Eye (tissue), 1 donor: ENCODE measurements at places on chromosomes 12 and 14.

- peak; percentile 31 for DNase-seq
Observed at GRCh38 chr12:108722992-108723766, 8.1 kb downstream of the CORO1C start.

DNA sequence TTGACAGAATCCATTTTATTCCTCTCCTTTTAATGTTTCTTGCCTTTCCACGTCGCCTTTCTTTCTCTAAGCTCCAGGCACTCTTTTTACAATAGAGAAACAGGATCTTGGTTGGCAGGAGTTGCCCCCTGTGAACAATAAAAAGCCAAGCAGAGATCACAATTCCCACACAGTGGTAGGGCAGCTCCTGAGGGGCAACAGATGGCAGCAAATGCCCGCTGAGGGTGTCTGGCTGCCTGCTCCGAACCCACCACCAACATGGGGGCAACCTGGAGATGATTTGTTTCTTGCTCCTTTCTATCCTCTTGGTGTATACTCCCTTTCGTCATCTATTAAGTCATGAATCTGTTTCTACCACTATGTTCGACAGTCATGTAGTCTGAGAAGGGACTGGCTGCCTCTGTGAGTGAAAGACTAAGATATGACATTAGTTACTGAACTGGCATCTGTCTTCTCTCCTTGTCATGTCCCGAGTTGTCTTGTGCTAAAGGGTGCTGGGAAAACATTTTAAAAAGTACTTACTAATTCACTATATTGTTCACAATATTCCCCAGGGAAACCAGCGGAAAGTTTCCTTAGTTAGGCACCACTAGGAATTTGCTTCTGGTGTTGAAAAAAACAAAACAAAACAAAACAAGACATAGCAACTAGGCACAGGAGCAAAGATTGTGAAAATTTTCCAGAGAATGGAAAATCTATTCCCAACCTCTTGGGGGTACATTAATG lies 170.1 kb downstream of the STXBP6 start:
- no peak for DNase-seq

DNA sequence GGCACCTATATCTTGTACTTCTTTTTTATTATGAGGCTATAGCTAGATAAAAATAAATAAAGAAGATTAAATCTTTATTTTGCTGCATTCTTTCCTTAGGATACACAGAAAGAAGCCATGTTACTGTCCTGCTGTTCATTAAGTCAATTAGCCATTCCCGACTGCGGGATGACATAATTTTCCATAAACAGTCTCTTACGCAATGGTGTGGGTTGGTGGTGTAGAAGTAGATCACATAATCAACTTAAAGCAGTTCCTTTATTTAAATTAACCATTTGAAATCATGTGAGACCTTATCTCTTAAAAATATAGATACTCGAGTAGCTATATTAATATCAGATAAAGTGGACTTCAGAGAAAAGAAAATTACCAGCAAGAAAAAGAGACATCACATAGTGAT lies 40.2 kb downstream of the TAOK3 start:
- no peak for DNase-seq

GRCh38 chr12:71772735-71773134 lies 18.1 kb downstream of the RAB21 start:
- no peak for DNase-seq

DNA sequence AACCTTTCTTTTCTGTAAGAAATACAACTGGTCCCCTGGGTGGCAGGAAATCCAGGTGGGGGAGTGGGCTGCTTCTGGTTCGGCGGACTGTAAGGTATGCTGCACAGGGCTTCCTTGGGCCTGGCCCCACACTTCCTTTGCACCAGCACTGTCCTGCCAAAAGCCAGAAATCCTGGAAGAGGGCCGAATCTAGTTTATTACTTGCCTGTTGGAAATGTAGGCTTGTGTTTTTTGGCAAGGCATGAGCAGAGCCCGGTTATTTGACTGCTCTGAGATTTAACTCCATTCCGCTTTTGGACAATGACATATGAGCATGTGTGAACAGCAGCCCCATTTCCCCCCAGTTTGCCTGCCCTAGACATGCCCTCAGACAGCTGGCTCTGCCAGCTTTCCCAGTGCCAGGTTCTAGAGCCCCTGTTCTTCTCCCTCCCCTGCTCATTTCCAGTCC lies 86.6 kb downstream of the BORCS5 start:
- DNase-seq = no peak

DNA sequence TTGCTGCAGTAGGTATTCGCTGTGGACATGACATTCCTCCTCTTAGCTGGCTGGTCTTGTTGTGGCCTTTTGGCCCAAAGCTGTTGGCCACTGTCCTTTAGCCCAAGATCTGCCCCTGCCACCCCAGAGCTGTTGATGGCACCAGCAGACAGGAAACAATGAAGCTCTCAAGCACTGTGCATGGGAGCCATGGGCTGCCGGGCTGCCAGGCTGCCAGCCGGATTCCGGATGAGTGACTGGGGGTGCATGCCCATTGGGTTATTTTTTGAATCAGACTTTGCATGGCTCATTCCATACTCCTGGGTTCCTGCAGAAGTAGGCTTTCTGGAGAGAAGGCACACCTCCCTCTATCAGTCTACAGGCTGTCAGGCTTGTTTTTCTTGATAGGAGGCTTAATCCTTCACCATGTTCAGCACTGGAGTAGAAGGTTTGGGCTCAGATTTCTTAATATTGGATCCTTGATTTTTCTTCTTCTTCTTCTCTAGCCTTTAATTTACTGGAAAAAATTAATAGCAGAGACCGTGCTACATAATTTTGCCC lies 32.4 kb downstream of the MAX start:
- DNase-seq = no peak

- DNase-seq = no peak
Observed at GRCh38 chr12:70121562-70121961, 121.7 kb upstream of the CNOT2 start.

DNA sequence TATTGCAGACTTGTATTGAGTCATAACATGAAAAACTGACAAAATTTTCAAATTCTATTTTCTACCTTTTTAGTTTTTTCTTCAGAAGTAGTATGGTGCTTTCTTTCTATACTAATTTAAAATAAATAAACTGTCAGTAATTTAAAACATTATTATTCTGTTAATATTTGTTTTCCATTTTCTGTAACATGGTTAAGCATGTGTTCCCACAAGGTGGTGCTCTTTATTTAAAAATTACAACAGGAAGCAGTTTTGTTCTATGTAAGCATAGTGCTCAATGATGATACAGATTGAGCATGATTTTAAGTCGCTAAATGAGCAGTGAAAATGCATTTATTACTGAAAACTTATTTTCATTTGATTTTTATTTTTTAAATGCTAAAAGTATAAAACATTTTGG lies 114.6 kb downstream of the PPFIA2 start:
- peak; percentile 77 for DNase-seq

- DNase-seq = no peak
Observed at GRCh38 chr12:121131941-121132341, 735 bp upstream of the P2RX7 start.

- no peak for DNase-seq
Observed at GRCh38 chr14:93976477-93977057, at the start of gene ASB2. Gene ASB2, minus strand, starts transcription at chr14:93976570. Its CDS starts 12,031 bp downstream, at chr14:93964539.

- peak; percentile 99 for DNase-seq
Observed at GRCh38 chr12:55738123-55739024, 4.5 kb upstream of the GDF11 start.

DNA sequence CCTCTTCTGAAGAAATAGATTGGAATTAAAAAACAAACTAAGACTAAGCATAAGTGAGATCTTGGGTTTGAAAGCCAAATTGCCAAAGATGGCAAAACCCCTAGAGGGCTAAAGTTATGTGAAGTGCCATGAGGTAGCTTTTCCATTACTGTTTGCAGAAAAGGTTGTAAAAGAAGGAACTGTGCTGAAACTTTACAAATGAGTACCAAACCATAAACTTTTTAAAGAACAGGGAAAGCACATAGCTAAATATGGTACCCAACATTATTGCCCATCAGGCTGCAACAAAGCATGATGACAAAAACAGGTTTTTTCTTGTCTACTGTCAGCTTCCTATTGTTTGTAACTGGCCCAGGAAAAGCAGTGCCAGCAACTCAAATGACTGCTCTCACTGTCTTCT lies 224.2 kb downstream of the RAD51B start:
- DNase-seq = no peak

- no peak for DNase-seq
Observed at GRCh38 chr12:87150969-87151662, 878.1 kb downstream of the C12orf50 start.

DNA sequence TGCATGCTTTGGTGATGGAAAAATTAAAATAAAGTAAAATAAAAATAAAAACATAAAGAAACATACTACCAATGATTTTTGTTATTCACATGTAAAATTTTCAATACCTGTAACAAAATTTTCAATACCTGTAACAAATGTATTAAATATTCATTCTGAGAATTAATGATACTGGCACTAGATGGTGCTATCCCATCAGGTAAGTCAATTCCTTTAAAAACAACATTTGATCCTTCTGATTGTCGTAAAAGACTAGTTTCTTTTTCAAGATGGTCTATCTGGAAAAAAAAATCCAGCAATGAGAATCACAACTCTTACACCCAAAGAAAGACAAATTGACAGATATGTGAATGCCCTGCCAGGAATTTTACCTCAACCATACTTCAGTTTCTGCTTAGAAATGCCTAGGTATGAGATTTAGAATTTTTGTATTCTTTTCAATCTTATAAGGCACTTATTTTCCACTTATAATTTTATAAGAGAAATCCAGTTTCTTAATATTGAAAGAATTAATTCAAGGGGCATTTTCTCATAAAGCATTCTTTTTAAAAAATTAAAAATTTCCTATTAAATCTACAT lies 30.7 kb downstream of the CEP290 start:
- DNase-seq = peak; percentile 60
